ENCODE measurements at places on chromosomes 4 and X.
A peak's percentile ranks its signal among the peaks of the same experiment; 100 is the strongest.

- DNase-seq = no peak
Measured at GRCh38 chr4:577499-578450, 1.7 kb upstream of the TMEM271 start.

DNA sequence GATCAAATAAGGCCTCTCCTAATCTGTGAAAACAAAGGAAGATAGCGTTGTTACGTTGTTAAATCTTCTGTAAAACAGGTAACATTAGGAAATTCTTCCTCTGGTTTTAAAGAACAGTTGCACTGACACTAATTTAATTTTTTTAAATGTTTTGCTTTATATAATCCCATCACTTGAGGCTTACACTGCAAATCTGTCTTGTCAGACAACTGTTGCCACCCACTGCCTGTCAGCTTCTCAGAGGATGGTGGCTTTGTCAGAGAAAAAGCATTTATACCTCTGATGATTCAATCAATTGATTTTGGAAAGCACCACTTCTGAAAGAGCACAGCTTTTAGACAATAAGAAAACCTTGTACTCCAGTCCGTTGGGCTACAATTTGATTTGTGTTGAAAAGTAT, 799.1 kb downstream of the FSTL5 start:
- no peak for DNase-seq

- no peak for DNase-seq
Measured at GRCh38 chr4:10619220-10619619, 65.3 kb downstream of the CLNK start.

GRCh38 chr4:15186806-15187205, 184.5 kb downstream of the CPEB2 start:
- no peak for DNase-seq

- peak; percentile 60 for DNase-seq
Measured at GRCh38 chr4:26884486-26884988, 23.9 kb downstream of the STIM2 start.

DNA sequence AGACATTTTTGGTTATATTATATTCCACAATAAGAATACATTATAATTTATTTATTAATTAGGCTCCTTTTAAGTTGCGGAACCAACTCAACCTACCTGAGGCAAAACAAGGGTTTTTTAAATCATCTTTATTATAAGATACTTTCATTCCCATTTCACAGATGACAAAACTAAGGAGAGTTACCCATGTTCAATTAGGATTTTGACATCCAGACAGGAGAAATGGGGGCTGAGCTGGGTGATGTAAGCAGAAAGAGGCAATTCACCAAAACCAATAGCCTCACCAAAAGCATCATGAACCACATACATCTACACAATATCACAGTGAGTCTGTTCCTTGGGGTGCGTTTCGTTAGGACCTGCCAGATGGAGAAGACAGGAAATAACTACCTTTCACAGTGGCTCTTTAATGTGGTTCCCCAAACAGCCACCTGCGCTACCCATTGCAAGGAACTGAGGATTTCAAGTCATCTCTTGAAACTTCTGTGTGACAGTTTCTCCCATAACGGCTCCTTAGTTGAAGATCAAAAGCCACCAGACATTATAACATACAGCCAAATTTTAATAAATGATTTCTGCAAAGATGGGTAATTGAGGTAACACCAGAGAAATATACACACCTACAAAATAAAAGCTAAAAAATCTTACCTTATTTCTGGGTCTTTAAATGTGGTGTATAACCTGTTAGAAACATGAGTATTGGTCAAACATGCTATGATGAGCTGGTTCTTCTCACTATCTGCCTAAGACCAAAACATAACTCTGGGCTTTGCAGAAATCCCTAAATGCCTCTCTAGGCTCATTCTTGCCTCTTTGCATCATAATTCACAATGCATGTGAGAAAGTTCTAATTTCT, 190.6 kb upstream of the LEF1 start:
- peak; percentile 47 for DNase-seq

- DNase-seq = no peak
Measured at GRCh38 chr4:94939791-94940519, 182.2 kb downstream of the BMPR1B start.

DNA sequence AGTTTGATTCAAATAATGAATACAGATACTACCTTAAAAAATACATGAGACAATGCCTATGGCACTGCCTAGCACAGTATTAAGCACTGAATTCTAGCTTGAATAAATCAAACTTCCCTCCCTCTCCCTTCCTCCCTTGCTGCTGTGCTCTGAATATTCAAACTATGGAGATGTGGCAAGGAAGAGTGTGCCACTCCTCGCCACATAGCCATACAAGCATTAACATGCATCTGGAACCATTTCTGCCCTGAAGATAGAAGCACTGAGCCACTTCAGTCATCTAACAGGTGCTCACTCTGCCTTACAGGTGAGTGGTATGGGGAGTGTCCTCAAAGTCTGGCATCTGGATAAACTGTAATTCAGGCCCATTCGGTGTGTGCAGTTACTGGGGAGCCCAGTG, 276.9 kb downstream of the ARHGAP24 start:
- DNase-seq = no peak

DNA sequence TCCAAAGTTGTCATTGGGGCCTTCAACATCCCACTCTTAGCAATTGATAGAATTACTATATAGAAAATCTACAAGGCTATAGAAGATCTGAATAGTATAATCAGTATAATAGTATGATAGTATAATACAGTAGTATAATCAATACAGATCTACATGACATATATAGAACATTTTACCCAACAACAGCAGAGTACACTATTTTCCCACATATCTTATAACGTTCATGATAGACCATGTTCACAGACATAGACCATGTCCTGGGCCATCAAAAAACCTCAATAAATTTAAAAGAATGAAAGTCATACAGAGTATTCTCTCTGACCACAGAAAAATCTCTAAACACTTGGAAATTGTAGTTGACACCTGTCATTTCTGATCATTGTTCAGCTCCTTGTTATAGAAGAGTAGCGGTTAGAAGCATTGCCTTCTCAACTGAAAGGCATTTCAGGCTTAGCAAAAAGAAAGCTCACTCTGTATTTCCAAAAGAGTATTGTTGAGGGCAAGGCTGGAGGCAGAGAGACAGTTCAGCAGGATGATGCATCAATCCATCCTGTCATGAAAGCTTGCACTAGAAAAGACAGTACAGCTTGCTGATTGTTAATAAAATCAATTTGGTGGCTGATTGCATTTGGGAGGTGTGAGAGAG, 38.8 kb upstream of the ARMCX5 start:
- DNase-seq = no peak

GRCh38 chr4:128861856-128862518, 52.5 kb downstream of the JADE1 start:
- no peak for DNase-seq

- no peak for DNase-seq
Measured at GRCh38 chr4:153093802-153094201, 110.4 kb upstream of the TRIM2 start.

DNA sequence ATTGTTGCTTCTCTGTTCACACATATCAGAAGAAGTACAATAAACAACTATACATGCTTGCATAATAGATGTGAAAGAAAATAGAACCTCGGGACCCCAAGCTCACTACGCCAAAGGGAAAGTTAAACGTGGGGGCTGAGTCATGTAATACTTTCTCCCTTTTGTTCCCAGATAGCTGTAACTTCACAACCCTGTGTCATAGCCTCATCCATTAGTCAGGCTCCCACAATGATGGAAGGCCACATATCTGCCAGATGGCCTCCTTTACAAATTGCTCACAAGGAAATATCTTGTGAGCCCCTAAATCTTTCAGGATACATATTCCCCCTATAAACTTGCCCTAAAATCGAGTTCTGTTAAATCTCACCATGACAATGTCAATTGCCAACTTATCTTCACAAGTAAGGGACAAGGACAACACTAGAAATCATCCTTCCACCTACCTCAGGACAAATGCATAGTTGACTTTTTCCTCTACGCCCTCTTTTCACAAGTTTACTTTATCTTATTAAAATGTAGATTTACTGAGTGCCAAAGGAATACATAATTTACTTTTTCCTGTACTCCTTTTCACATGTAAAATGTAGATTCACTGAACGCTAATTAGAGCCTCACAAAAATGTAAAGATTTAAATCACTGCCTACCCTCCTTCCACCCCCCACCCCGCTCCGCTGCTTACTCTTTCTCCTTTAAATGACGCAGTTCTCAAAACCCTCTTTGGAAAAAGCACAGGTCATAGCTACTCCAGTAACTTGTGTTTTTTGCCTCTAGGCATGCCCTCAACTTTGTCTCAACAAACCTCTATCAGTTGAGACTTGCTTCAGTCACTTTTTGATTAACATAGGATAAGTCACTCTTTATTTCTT, 477.1 kb downstream of the DTHD1 start:
- DNase-seq = no peak

DNA sequence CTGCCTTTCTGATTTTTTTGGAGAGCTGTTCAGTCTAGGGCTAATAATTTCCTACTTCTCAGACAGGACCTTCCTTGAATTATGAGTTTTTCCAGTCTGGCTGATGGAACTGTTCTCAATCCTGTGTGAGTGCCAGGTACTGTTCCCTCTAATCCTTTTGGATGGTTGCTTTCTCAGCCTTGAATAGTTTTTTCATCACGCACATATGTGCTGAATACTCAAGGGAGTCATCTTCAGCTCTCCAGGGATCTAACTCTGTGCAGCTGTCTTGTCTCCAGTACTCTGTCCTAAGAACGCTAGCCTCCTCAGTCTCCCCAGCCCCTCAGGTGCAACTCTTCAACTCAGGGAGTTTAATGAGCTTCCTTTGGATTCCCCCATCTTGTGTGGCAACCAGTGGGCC, 93.2 kb downstream of the GASK1B start:
- no peak for DNase-seq

DNA sequence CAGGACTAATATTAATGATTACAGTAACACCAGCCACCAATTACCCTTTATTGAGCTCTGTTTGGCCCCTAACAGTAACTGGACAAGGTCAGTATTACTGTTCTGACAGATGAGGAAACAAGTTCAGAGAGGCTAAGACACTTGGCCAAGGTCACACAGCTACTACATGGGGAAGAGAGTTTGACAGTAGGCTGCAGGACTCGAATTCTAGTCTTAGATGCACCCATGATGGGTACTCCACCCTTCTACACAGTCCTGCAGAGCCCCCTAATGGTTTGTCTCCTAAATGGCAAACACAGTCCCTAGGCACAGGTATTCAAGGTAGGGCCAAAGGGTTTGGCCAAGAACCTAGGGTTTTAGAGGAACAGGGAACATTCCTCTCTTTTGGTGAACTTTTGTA, 93.9 kb downstream of the NSUN7 start:
- no peak for DNase-seq

- DNase-seq = no peak
Measured at GRCh38 chr4:26992657-26993361, 132.2 kb downstream of the STIM2 start.

GRCh38 chr4:620201-620600, 5.2 kb upstream of the PDE6B start:
- DNase-seq = no peak

DNA sequence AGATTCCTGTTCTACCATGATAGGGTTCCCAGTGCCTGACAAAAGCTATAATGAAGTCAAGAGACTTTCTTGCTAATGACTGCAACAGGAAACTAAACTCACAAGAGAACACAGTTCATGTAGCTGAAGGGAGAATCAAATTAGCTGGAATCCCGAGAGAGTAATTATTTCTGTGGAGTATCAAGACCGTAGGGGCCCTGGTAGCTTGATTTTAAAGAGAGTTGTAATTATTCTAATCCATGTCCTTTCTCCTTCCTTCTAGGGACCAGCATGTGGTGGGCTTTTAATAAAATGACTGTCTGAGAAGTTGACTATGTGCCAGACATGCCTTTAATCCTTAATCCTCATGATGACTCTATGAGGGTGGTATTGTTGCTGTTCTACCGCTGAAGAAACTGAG, 1.7 kb upstream of the TRPC5OS start:
- no peak for DNase-seq

DNA sequence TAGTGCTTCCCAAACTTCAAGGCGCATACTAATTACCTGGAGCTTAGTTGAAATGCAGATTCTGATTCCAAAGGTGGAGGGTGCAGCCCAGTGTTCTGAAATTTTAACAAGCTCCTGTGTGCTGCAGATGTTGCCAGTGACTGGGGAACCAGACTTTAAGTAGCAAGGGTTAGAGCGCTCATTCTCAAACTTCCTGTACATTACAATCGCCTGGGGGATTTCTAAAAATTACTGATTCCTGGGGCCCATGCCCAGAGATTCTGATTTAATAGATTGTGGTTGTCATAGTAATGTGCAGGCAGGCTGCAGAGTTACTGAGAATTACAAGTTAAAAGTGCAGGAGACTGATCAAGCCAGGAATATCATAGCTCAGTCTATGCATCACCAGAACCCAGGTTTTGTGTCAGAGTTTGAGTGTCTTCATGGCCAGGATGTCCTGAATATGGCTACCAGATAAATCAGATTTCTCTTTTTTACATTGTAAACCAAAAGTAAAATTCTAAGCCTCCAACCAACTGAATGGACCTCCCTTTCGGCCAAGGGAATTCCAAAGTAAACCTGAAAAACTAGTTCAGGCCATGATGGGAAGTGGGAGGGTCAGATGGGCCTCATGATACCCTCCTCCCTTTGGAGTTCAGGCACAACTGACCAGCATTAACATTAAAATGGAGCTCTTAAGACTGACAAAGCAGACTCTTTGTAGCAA, 121.6 kb downstream of the ATXN3L start:
- no peak for DNase-seq

DNA sequence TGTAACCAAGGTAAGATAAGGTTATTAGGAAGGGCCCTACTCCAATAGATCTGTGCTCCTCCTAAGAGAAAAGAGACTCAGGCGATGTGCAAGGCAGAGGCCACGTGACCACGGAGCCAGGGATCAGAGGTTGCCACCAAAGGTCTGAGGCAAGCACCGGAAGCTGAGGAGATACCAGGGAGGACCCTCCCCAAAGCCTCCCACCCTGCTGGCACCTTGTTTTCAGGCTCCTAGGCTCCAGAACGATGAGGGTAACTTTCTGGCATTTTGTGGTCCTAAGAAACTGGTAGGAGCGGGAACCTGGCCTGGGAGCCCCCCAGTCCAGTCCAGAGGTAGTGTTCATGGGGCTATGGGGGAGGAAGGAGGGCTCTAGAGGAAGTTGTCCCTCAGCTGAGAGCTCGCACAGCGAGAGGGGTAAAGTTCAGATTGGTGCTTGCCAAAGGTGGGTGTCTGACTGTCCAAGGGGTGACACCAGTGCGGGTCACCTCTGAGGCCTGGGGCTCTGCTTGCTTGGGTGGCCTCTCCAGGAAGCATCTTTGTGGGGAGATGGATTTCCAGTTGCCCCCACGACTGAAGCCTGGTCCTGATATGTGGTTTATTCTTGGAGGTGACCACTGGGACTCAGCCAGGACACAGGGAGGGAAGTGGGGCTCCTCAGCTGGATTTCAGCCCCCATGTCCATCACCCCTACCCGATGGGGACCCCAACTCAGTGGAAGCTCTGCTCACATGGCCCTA, 7.5 kb upstream of the LETM1 start:
- no peak for DNase-seq

DNA sequence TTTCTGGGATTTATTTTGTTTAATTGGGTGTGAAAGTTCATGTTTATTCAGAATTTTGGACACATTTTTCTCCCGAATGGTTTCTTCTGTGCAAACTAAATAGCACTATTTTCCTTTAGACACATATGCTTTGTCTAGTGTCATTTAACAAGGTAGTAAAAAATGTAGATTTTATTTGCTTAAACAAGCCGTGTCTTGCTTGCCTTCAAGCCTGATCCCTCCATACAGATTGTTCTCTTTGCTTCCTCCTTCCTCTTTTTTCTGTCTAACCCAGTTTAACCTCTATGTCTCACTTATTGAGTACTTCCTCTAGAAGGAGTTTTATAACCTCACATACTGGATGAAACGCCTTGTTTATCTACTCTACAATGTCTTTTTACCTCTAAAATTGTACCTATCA, 211.8 kb downstream of the NPFFR2 start:
- no peak for DNase-seq

Measured in T-cell (primary cell).